ENCODE measurements at places on chromosomes 3 and 15.

- DNase-seq = no peak
Measured at GRCh38 chr3:126389794-126390146, 4.9 kb upstream of the CFAP100 start.

DNA sequence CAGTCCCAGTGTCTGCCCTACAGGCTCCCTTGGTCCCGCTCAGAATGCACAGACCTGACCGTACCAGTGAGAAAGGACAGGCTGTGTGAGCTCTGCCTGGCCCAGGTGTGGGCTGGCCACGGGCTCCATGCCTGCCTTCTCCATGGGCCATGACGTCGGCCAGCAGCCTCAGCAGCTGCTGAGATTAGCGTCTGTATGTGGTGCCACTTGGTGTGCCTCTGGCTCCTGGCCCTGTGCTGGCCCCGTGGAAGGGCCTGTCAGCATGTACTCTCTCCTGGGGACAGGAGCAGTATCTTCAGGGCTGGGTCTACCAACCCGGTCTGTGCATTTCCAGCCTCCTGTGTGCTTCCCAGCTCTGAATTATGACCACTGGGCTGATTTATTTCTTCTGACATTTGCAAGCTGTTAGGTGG is 25.7 kb downstream of the KLF13 start:
- DNase-seq = peak; percentile 57

- no peak for DNase-seq
Measured at GRCh38 chr3:136023264-136023978, 57.9 kb downstream of the PPP2R3A start.

GRCh38 chr3:34277110-34277509 is 478.7 kb downstream of the PDCD6IP start:
- no peak for DNase-seq

DNA sequence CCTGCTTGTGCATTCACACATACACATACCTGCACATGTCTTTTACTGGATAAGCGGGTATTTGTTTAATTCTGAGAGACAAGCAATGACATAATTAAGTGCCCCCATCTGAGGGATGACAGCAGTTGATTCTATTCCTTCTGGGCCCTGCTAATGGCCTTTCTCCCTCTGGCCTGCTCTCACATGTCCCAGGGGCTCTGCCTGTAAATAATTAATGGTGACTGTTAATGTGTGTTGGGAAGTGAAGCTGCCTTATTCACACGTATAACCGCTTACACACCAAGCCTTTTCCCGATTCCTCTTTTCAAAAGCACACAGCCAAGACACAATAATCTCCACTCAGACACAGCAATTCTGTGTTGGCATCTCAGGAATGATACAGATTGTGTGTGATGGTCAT is 47.8 kb downstream of the LRRK1 start:
- DNase-seq = no peak

- DNase-seq = no peak
Measured at GRCh38 chr15:79265167-79265566, 17.4 kb upstream of the ANKRD34C start.

- DNase-seq = no peak
Measured at GRCh38 chr15:52714968-52715367, 35.8 kb upstream of the ATOSA start.

- no peak for DNase-seq
Measured at GRCh38 chr3:185351396-185351795, 11.5 kb upstream of the MAP3K13 start.
